ENCODE measurements at places on chromosomes 7 and 10.
A peak's percentile ranks its signal among the peaks of the same experiment; 100 is the strongest.

GRCh38 chr10:20288060-20288459 is 471.8 kb downstream of the PLXDC2 start:
- DNase-seq = no peak

DNA sequence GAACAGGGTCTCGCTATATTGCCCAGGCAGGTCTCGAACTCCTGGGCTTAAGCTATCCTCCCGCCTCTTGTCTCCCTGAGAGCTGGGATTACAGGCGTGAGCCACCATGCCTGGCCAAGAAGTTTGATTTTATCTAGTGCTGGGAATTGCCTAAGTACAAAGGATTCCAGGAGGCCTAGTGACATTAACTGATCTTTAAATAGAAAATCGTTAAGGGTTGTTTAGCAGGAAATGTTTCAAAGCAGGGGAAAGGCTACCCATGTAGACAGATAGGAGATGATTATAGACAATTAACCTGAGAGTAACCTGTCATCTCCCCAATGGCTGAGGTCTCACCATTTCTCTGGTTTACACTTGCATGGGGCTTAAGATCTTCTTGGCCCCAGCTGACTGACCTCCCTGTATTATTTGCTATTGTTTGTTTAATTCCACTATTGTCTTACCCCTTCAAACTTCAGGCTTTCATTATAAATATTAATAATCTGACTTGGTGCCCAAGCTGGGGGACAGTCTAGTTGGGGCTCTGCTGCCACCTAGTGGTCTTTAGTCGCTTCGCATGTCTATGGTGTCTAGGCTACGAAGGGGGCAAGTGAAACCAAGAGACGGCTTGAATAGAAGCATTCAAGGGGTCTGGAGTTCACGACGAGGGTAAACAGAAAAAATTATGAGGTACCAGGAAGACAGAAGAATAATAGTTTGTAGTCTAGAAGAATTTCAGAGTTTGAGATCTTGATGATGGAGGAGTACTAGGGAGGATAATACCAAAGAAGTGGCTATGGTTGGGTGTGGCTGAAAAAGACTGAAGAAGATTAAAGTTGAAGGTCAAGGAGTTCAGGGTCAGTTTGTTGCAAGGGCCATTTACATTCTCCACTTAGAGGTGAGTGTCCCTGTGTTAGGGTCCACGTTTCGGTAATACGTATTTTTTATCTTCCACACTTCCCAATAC is 40.4 kb upstream of the BPGM start:
- no peak for DNase-seq

DNA sequence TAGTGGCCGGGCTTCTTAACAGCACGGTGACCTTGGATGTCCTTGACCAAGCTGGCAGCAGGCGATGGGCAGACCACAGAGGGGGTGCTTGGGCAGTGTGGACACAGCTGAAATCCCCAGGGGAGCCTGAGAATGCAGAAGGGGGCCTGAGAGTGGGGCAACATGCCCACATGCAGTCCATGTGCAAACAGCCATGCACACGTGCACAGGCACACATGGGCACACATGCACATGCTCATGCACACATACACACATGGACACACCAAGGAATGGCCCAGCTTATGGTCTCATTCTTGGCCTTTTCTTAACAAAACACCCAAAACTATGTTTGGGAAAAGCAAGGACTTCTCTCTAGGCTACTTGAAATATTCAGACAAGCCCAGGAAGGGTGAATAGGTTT is 483.9 kb upstream of the MKI67 start:
- DNase-seq = no peak

- no peak for DNase-seq
These were observed 726.7 kb upstream of the GALNT17 start for GRCh38 chr7:70405241-70405640.

- DNase-seq = no peak
These were observed 593.5 kb upstream of the MGMT start for GRCh38 chr10:128873411-128874054.

- peak; percentile 32 for DNase-seq
These were observed 737 bp downstream of the ZMIZ1 start for GRCh38 chr10:79069325-79070080.

DNA sequence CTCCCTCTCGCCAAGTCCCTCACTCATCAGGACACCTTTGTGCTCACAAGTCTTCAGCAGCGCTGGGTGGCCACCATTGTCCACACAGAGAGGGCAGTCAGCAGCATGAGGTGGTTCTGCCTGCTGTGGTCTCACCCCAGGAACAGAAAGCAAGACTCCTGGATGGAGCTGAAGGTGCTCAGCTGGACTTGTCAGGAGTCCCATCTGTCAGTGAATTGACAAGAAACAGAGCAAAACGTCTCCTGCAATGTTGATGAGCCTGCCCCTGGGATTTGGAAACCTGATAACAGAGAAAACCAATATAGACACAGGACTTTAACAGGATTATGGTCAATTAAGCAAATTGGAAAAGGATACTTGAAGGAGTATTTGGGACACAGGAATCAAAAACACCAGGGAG is 122.2 kb upstream of the PRSS58 start:
- DNase-seq = no peak

GRCh38 chr10:97564776-97565175 is 7.8 kb upstream of the ANKRD2 start:
- DNase-seq = no peak

DNA sequence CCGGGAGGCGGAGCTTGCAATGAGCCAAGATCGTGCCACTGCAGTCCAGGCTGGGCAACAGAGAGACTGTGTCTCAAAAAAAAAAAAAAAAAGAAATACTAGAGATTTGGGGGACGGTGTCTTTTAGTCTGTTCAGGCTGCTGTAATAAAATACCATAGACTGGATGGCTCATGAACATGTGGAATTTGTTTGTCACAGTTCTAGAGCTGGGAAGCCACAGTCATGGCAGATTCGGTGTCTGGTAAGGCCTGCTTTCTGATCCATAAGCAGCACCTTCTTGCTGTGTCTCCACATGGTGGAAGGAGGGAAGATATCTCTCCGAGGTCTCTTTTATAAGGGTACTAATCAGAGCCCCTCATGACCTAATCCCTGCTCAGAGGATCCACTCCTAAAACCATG is 102.7 kb upstream of the MKLN1 start:
- no peak for DNase-seq

DNA sequence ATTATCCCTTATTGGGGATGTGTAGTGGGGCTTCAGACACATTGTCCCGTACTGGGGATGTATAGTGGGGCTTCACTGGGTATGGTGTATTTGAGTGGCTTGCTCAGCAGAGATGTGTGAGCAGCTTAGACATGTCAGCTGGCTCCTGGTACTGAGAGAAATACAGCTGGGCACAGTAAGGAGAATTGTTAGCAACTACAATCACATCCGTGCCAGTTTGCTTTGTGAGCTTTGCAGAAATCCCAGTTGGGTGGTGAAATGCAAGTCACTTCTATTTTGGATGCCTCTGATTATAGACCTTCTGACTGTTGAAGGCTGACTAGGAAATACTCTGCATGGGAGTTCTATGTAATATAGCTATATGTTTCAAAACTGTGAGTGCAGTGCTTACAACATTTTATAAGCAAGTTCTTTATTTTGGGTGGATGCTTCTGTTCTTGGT is 10.8 kb downstream of the CCNY start:
- no peak for DNase-seq

DNA sequence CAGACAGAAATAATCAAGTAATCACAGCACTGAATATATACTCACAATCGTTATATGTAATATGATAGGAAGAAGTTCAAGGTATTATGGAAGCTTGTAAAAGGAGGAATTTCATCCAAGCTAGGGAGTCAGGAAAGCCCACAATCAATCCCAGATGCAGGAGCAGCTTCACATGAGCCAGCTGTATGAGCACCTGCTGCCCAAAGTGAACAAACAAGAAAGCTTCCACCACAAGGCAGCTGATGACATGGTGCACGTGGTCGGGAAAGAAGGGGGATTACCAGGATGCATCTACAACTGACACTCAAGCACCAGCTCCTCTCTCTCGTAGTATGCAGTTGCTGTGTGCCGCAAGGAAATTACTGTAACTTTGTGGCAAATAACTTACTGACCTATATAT is 225.2 kb downstream of the XPNPEP1 start:
- DNase-seq = no peak

GRCh38 chr7:48058990-48059389 is 23.6 kb downstream of the C7orf57 start:
- DNase-seq = no peak

- no peak for DNase-seq
These were observed 134.2 kb downstream of the TACC2 start for GRCh38 chr10:122123186-122123585.

GRCh38 chr7:45511721-45512597 is 62.2 kb upstream of the ADCY1 start:
- no peak for DNase-seq

DNA sequence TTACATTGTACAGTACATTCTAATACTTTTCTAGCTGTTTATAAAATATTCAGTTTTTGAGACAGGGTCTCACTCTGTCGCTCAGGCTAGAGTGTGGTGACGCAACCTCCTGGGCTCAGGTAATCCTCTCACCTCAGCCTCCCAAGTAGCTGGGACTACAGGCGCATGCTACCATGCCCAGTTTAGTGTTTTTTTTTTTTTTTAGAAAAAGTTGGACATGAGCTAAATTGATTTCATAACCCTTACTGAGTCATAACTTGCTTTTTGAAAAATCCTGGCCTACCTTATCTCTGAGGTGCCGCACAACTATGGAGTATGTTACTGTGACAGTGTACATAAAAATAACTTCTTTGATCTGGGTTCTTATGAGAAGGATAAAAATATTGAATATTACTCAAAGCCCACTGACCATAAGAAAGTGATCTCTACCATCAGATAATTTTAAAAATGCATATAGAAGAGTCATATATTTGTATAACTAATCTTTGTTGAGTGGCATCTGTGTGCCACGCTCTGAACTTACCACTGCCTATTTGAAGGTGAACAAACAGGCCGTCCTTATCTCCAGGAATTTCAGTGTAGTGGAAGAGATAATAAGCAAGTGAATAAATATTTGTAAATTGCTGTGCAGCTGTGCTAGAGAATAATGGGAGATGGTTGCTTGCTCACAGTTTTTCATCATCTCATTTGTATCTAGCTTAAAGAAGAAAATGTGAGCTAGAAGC is 73.2 kb downstream of the PPP1R9A start:
- no peak for DNase-seq

DNA sequence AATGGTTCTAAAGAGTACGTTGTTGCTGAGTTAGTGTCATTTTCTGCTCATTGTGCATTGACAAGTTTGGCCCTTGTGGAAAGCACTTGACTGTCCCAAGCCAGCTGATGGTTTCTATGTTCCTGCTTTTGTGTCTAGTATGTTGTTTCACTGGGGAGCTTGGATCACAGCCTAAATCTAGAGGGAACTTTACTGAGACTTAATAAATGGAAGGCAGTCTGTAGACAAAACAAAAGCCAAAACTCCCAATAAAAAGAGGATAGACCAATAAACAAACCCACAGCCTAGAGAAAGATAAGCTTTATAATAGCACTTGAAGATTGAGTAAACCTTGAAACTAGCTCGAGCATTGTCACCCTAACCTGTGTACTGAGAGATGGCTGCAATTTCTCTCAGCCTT is 196.8 kb downstream of the ADRA2A start:
- DNase-seq = no peak

- DNase-seq = peak; percentile 26
These were observed 724 bp downstream of the BBIP1 start for GRCh38 chr10:110918269-110918642.

DNA sequence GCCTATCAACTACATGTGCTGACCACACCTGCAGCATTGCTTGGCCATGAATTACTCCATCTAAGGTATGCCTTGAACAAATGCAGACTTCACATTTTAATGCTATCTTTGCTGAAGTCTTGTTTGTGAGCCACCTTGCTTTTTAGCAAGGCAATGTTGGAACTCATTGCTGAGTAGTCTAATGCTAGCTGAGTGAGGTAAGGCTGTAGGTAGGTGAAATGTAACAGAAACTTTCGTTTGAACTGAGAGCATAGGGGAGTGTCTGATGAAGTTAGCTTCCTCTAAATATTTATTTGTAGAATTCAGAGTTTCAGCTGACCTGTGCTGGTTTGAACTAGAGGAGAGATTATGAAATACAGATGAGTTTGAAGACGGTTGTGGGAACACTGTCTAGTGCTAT is 238.5 kb downstream of the SEMA3A start:
- no peak for DNase-seq

- no peak for DNase-seq
These were observed 98.6 kb upstream of the KCTD7 start for GRCh38 chr7:66529883-66530610.

DNA sequence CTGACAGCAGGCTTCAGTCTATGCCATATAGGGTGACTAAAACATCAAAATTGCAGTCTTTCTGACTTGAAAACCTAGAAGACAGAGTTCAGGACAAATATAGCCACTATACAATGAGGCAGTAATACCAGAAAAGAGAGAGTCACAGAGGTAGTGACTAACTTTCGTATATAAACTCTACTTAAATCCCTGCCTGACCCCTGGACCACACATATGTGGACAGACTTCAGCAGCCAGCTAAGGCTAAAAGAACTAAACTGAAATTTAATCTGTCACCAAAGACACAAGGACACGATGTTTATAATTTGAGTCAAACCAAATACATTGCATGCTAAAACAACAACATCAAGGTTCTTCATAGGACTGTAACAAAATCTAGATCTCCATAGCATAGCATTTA is 64.6 kb upstream of the MACROH2A2 start:
- no peak for DNase-seq

- no peak for DNase-seq
These were observed 3.1 kb downstream of the ELAPOR2 start for GRCh38 chr7:87056346-87056745.

- no peak for DNase-seq
These were observed 23.5 kb upstream of the PPP3CB start for GRCh38 chr10:73519336-73519735.

DNA sequence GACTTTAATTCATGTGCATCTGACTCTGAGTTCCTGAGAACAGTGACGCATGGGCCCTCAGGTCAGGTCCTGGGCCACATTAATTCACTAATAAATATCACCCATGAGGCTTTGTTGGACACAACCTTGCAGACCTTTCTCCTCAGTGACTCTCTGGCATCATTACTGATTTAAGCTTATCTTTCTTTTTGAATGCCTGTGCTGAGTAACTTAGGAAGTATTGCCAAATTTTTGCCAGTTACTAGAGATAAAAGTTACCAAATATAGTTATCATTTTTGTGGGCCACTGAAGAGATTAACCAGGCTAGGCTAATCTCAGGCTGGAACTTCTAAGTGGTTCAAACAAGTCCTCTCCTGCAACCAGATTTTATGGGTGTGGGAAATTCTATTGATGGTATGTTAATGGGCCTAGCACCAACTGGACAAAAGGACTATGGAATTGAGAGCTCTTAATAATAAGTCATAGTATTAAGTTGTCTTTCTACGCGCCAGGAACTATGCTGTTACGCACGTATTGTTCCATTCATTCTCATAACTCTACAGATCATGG is 28.8 kb upstream of the PRTFDC1 start:
- DNase-seq = no peak

- DNase-seq = no peak
These were observed 203.8 kb upstream of the ZMIZ1 start for GRCh38 chr10:78864761-78865537.

DNA sequence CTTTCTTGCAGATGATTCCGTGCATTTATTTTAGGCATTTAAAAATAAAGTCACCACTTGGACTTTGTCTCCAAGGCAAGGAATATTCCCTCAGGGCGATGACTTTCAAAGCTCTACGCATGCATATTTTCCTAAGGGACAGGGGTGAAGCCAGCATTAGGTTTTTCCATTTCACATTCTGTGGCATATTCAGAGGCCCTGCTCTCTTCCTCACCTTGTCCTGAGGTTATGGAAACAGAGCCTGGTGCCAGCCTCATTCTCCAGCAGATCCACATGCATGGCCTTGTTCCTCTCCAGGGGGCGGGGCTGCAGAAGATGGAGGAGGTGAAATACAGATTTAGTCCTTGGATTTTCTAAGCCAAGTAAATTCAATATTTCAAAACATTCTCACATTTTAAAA is 11.6 kb upstream of the LYZL1 start:
- DNase-seq = no peak

Measured in GM06990 (cell line).